Activated CD8-positive, alpha-beta memory T cell treated with anti-CD3 and anti-CD28 coated beads for 1 hour (primary cell): ENCODE measurements at places on chromosomes 3 and 15.

GRCh38 chr15:68655686-68656437 lies 77.1 kb downstream of the CORO2B start:
- no peak for DNase-seq

- DNase-seq = no peak
These were observed 5.3 kb downstream of the CCDC80 start for GRCh38 chr3:112635674-112636073.

DNA sequence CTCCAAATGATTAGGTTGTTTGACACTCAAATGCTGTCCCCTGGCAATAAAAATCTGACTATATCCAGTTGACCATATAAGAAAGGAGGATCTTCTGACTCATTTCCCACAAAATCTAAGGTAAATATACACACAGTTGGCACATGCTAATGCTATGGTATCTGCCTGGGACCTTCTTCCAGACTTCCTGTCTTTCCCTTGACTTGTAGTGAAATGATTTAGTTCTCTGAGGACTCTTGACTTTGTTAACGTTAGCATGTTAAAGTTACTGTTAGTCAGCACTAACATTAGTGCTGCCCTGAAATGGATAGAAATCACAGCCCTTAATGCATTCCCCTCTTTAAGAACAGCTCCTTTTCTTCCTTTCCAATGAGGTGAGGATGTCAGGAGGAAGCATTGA lies 124.3 kb upstream of the LSAMP start:
- DNase-seq = no peak

DNA sequence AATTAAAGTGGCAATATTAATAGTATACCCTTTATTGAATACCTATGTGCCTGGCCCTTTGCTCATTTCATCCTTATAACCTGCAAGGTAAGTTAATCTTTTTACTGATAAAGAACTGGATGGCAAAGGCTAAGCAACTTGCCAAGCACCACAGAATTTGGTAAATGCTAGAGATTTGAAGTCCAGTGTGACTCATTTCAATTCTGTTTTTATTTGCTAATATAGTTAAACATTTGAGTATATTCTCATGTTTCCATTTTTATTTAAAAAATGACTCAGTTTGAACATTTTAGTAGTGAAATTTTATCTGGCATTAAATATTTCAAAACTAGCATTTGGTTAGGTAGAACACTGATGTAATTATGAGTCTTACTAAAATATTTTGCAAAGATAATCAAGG lies 11.3 kb downstream of the PFN2 start:
- DNase-seq = no peak

- no peak for DNase-seq
These were observed 88.9 kb upstream of the FEZF2 start for GRCh38 chr3:62462104-62462762.

- no peak for DNase-seq
These were observed 17.4 kb downstream of the GPR160 start for GRCh38 chr3:170055209-170055608.

DNA sequence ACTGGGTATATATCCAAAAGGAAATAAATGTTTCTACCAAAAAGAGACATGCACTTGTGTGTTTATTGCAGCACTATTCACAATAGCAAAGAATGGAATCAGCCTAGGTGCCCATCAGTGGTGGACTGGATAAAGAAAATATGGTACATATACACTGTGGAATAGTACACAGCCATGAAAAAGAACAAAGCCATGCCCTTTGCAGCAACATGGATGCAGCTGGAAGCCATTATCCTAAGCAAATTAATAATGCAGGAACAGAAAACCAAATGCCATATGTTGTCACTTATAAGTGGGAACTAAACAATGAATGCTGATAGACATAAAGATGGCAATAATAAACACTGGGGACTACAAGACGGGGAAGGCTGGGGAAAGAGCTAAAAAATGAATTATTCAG lies 102.9 kb downstream of the RPL39L start:
- DNase-seq = no peak

- no peak for DNase-seq
These were observed 34.9 kb downstream of the NXPE3 start for GRCh38 chr3:101813817-101814440.

- DNase-seq = no peak
These were observed 465.3 kb upstream of the CBLB start for GRCh38 chr3:106333911-106334618.

DNA sequence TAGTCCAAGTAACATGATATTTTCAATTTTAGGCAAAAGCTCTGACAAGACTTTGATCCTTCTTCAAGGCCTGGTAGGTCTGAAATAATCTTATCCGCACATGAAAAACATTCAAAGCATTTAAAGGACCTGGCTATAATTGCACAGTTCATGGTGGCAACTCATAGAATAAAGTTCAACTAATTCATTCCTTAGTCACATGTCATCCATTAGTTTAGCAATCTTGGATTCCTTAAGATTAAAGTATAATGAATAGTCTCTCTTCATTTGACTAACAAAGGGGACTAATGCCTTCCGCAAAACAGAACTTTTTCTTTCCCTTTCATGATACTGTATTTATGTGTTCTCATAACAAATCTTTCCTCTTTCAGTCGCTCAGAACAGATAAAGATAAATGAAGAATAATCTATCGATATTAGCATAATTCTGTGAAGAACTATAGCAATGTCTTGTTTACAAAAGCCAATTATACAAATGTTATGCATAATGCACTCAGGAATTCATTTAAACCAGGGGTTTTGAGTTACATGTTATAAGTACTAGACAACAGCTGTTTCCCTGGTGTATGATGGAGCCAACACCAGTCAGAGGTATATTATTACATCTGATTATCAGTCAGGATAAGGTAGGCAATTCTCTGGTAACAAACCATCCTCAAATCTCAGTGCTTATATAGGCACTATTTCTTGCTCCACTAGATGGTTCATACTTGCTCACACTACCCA lies 172.5 kb downstream of the POTEB3 start:
- DNase-seq = no peak

DNA sequence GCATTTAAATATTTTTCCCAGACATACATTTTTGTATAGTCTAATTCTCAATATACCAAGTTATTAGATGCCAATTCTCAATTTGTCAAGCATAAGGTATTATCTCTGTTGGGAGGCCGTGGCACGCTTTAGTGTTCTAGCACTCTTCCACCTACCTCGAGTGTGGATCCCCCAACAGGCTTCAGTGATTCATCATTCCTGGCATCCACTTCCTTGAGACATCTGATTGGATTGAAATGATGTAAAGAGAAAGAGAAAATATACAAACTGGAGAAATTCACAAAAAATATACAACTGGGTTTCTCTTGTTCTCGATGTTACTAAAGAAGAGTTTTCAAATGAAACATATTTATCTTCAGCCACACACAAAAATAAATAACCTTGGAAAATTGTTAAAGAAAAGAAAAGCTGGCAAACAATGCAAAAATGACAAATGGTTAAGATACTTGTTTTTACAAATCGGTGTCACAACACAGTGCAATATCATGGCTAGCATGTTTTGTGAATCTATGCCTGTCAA lies 218.0 kb upstream of the CDIN1 start:
- DNase-seq = no peak

DNA sequence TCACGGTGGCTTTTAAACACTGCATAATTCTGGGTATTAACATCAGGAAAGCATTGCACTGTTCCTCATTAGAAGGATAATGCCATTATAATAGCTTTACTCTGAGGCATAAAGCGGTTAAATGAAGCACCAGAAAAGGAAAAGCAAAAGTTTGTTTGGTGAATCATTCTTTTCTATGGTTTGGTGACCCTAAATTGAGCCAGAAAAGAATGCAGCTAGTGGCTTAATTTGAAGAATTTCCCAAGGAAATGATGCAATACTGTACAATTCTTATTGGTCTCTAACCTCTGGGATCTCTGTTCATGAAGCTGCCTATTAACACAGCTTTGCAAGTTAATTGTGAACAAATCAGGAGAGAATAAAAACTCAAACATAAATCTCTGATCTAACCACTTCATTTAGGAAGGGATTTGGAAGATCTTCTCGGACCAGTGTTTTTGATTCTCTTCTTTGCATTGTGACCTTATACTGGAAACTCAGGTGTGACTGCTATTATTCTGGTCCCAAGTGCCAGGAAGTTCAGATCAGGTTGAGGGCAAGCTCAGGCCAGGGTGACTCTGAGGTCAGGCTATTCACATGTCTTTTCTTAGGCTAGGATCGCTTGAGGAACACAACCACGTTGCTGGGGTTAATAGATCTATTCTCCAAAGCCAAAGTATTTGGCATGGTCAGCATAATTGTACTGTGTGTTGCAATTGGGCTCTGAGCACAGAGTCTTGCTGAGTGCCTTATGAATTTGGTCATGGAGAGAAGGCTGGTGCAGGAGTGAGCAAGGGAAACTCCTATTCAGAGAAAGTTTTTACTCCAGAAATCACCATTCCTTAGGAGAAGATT lies 11.3 kb upstream of the DLG1 start:
- DNase-seq = no peak

- DNase-seq = no peak
These were observed 32.3 kb upstream of the AMOTL2 start for GRCh38 chr3:134406331-134407238.

- DNase-seq = no peak
These were observed 482.0 kb upstream of the NAALADL2 start for GRCh38 chr3:174377096-174377495.

DNA sequence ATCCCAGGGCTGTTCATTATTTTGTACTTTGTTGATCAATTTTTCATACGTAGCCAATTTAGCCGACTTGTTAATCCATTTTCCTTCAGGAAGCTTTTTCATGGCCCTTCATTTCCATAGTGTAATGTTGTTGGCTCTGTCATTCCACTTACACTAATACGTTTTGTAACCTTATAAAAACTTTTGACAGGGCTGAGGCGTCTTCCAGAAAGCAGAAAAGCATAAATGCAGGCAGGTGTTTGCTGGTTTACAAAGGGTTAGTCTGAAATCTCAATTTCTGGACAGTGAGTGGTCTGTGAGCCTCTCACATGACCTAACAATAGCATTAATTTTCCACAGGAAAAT lies 444.0 kb downstream of the OTOL1 start:
- DNase-seq = no peak

DNA sequence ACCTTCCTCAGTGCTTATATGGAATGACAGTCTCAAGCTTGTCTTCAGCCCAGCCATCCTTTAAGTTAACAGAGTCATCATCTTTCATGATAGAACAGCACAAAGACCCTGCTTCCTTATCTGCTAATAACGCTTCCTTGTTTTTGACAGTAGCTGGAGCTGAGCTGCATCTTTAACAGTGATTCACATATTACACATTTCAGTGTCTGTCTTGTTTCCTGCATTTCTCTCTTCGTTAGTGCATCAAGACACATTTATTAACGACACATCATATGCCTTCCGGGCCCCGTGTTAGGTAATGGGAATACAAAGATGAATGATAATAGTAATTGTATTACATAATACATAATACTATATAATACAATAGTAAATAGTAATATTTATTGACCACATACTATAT lies 30.2 kb upstream of the GREM1 start:
- DNase-seq = no peak

GRCh38 chr3:52063026-52063723 lies 6.8 kb upstream of the DUSP7 start:
- DNase-seq = no peak

GRCh38 chr3:69690-70089 lies 126.9 kb upstream of the CHL1 start:
- DNase-seq = no peak

GRCh38 chr3:12158387-12159226 lies at the start of gene TIMP4:
TSS of gene TIMP4 (minus strand) at chr3:12158912. CDS start at chr3:12158840, 72 bp downstream.
- DNase-seq = no peak

DNA sequence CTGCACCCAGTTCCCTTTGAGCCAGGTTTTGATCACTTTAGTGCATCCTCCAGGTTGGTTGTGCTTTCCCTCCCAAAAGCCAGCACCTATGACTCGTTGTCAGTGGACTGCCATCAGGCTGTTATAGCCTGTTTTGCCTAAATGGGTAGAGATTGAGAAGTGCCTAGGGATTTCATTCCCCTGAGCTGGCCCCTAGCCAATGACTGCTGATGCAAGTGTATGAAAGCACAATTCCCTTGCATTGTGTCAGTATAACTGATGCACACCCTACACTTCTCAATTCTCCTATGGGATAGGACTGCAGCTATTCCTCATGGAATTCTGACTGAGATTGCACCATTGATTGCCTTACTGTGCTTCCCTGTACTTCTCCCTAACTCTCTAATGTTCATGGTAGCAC lies 102.1 kb upstream of the ARPP21 start:
- no peak for DNase-seq

GRCh38 chr3:171461525-171461917 lies 1.3 kb upstream of the TNIK start:
- no peak for DNase-seq

DNA sequence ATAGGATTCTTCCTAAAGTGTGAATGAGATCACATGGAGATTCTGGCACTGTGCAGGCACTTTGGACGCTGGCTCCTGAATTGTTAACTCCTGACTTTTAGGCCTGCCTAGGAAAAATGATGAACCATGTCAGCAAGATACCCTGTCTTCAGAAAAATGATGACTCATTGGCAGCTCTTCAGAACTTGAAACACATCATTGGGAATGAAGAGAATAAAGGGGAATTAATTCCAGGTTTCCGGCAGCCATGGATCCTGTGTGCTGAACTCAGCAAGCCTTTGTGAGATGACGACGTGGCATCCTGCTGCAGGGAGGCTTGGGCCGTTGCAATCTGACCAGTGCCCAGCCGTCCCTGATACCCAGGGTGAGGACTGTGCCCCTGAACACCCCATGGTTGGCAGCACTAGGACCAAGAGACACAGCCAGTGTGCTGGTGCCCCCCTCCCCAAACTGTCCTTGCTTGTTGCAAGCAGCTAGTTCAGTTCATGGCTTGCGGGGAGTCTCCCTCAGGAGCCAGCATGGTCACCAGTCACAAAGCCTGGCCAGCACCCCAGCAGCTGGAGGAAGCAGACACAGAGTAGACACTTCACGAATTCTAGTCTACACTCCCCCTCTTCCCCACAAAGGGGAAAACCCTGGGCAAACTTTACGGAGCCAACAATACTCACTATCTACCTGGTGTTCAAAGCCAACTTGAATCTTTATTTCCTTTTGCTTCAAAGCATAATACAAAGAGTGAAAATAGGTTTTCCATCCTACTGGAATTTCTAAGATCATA lies 7.8 kb upstream of the LIPC start:
- no peak for DNase-seq
